ENCODE measurements at places on chromosomes 13 and 19.
A peak's percentile ranks its signal among the peaks of the same experiment; 100 is the strongest.

GRCh38 chr13:32538621-32539246 lies at the start of gene N4BP2L2:
Gene N4BP2L2, minus strand, starts transcription at chr13:32538795. Its CDS starts 1,768 bp downstream, at chr13:32537027.
- DNase-seq = peak; percentile 95

- DNase-seq = no peak
Observed at GRCh38 chr13:76820759-76821158, 65.4 kb downstream of the KCTD12 start.

GRCh38 chr19:16614941-16615340 lies 13.1 kb downstream of the MED26 start:
- no peak for DNase-seq

DNA sequence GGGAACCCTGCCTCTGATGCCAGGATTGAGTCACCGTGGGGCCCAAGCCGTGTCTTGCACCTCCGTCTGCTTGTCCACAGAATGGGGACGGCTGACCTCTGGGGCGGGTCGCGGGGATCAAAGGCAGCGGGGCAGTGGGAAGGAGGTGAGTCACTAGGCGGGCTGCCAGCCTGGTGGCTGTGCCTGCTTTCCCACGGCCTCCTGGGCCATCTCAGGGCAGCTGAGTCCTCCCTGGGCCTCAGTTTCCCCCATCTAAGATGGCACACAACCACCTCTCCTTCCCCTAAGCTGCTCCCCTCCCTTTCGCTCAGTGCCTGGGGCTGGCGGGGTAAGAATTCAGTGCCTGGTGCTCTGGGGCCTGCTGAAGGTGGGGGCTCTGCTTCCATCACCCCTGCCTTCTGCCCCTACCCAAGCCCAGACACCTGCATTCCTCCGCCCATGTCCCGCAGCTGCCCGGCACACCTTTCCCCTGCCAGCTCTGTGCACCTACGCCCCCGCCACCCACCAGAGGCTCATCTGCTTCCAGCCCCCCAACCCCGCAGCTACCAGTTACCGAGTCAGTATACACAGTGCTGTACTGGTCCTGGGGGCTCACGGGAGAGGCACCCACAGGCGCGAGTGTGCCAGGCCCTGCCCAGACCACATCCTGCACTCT lies 3.5 kb downstream of the MKNK2 start:
- DNase-seq = no peak

DNA sequence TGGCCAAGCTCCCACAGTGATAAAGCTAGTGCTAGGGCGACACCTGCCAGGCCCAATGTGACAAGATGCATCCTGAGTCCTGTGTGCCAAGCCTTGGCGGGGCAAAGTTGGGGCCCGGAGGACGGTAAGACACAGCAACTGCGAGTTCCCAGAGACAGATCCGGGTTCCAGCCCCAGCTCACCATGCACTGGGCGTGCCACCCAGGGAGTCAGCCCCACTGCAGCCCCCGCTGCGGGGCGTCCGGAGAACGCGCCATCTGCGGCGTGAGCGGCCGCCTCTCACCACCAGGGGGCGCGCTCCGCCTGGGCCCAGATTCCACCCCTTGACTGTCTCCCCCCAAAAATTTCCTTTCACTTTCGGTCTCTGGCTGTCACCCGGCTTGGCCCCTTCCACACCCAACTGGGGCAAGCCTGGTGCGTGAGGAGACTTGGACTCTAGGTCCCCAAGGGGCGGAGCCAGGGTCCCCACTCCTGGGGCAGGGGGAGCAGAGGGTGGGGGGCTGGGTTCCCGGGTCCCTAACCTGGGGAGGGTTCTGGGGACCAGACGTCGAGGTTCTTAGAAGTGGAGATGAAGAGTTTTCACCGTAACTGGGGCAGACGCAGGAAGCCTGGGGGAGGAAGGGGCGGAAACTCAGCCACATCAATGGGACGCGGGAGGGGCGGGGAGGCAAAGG lies at the start of gene FLT3LG:
Gene FLT3LG, plus strand, starts transcription at position 348 of the 674 bp plus-strand sequence. CDS start 425 bp downstream, outside the sequence.
- DNase-seq = peak; percentile 99
